ENCODE measurements at places on chromosomes 13 and 19.

DNA sequence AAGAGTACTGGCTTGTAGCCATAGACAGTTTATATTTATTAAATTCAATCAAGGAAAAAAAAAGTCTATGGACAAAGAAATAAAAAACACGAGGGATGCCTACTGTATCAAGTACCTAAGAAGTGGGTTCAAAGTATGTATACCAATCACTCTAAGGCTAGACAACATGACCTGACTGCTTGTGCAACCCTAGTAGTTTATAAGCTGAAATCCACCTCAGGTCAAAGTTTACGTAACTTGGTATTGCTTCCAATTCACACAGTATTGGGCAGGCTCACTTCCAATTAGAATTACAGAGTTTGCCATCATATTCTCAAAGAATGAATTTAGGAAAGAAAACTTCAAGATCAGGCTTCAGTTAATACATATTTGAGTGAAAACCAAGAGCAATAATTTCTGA lies 657.8 kb downstream of the DACH1 start:
- DNase-seq: no peak

DNA sequence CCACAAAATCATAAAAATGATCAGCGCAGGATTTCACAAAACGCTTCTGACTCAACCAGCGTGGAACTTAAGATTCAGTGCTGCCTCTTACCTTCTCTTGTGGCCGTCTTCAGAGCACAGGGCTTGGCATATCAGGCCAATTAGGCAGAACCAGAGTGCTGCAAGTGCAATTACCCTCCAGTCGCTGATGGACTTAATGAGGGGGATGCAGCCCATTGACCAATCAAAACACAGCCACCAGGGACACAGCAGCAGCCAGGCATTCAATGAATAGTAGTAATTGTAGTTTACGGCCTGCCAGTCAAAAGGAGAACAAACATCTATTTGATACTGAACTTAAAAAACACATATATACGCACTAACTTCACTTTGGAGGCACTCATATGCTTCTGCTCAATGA lies 38.2 kb downstream of the TMTC4 start:
- no peak for DNase-seq

DNA sequence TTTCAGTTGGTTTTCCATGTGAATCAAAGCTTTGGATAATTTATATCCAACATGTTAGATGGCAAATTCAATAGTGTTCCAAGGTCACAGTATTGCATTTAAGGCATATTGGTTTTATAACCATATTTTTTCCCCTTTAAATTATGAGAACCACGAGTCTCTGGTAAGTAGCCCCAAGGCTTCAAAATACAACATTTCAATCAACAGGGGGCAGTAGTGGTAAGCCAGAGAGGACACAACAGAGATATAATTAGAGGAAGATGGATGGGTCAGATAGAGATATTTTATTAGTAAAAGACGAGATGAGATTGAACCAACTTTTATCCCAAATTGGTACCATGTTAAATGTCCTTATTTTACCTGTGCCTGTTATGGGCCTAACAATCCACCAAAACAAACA lies 53.1 kb downstream of the KL start:
- DNase-seq: no peak

DNA sequence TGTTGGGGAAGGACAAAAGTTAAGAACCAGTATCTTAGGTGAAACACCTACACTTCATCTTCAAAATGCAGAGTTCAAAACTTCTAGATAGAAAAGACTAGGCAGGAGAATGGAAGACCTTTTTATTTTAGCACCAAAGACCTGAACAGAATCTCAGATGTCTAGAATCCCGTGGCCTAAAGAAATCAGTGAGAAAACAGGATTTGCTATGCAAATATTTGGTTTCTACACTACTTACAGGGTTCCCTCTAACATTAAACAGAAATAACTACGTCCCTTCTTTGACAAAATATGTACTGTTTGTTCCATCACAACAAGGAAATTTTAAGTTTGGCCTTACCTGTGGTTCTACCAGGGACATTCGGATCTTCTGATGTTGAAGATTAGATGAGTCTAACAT lies 21.5 kb downstream of the DIS3 start:
- DNase-seq: no peak

GRCh38 chr13:42551611-42552010 lies 22.3 kb upstream of the TNFSF11 start:
- DNase-seq: no peak

- DNase-seq: no peak
Measured at GRCh38 chr13:38879278-38879677, 111.4 kb downstream of the STOML3 start.

DNA sequence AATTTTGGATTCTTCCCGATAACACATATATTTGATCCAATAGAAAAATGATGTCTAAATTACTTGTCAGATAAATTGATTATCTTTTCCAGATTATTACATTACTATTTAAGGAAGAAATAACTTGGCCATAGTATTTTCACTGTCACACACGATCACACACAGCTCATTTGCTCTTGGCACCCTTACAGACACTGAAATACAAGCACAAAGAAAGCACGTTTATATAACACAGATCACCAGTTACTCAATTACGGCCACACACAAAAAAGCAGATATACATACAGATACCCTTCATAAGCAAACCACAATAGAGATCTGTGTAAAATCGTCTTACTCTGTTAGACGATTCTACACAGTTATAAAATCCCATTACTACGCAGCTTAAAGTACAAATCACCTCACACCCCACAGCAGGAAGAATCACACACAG lies 716 bp upstream of the ZNF420 start:
- no peak for DNase-seq

DNA sequence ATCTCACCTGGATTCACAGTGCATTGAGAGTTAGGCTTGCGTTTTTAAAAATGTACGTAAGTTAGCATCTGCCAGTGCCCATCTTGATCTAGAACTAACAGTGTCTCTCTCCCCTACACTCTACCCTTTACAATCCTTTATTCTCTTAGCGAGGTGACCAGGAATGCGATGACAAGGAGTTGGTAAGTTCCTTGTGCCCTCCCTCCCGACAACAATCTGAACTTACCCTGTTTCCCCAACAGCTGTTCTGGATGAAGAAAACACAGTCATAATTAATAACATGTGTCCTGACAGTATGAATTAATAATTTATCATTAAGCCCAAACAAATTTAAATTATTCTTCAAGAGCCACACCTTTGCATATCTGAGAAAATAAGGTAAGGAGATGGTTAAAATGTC lies 6.3 kb downstream of the TSHZ3 start:
- DNase-seq: no peak

DNA sequence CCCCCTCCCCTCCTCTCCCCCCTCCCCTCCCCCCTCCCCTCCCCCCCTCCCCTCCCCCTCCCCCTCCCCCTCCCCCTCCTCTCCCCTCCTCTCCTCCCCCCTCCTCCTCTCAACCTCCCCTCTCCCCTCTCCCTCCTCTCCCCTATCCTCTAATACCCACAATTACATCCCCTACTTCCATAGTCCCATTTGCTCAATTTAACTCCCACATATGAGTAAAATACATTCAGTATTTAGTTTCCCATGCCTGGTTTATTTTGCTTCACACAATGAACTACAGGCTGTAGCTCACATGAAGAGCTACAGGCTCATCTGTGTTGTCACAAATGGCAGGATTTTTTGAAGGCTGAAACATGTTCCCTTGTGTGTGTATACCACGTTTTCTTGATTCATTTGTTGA lies 6.9 kb downstream of the NLRP5 start:
- no peak for DNase-seq

DNA sequence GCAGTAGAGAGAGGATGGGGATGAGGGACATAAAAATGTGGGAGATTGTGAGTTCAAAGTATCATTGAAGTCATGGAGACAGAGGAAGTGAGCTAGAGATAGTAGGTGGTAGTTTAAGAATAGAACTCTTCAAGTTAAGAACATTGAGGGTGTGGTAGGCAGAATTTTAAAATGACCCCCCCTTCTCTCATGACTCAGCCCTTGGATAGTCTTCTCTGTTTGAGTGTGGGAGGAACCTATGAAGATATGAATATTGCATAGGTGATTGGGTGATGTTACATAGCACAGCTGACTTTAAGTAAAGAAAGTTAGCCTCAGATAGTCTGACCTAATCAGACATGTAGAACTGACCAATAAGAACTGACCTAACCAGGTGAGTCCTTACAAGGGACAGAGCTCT lies 418.6 kb downstream of the FOXO1 start:
- DNase-seq: no peak

DNA sequence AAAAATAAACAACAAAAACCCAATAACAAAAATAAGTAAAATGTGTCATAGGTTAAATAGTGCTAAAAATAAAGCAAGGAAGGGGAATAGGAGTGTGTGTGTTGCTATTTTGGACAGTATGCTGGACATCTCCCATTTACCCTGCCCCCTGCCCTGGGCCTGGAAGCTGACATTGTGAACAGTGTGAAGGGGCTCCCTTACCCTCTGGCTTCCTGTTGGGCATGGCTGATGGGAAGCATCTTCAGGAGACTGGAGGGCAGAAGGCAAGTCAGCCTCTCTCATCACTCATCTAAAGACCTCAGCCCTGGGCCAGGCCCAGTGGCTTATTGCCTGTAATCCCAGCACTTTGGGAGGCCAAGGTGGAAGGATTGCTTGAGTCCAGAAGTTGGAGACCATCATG lies 26.7 kb downstream of the KCTD15 start:
- DNase-seq: no peak

DNA sequence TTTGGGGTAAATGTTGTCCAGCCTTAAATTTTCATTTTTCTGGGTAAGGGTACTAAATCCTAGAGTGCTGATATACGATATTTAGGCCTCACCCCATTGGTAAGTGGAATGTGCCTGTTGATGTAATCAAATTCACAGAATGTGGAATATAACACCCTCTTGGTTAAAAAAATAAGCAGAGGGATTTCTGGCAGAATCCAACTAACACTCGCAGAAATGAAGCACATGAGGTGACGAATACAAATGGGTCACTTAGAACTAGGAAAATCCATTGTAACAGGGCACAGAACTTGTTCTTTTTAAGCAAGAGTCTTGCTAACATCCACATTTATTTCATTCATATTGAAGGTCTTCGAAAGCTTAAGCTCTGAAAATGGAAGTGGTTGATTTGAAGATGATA lies 320.3 kb downstream of the SHISA2 start:
- peak; percentile 28 for DNase-seq

GRCh38 chr19:47183601-47184000 lies 47.4 kb downstream of the BBC3 start:
- no peak for DNase-seq

- DNase-seq: peak; percentile 85
Measured at GRCh38 chr19:55369653-55370304, 484 bp downstream of the IL11 start.

- DNase-seq: no peak
Measured at GRCh38 chr19:6668691-6669090, 1.3 kb downstream of the TNFSF14 start.

- peak; percentile 25 for DNase-seq
Measured at GRCh38 chr13:49020940-49021553, 45.3 kb downstream of the FNDC3A start.

DNA sequence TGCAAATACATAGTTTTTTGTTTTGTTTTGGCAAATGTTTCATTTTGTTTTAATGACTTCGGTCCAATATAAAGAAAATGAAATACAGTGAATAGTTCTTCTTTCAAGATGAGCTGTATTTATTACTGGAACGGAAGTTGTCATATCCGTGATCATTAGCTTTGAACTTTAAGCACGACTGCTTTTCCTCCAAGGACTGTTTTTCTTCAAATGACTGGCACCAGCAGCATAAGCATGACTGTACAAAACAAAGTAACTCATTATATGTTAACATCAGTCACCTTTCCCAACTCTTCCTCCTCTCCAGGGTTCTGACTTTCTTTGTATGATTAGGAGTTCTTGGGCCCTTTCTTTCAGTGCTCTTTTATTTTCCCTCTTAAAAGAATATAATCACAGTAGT lies 20.5 kb downstream of the EDNRB start:
- no peak for DNase-seq

DNA sequence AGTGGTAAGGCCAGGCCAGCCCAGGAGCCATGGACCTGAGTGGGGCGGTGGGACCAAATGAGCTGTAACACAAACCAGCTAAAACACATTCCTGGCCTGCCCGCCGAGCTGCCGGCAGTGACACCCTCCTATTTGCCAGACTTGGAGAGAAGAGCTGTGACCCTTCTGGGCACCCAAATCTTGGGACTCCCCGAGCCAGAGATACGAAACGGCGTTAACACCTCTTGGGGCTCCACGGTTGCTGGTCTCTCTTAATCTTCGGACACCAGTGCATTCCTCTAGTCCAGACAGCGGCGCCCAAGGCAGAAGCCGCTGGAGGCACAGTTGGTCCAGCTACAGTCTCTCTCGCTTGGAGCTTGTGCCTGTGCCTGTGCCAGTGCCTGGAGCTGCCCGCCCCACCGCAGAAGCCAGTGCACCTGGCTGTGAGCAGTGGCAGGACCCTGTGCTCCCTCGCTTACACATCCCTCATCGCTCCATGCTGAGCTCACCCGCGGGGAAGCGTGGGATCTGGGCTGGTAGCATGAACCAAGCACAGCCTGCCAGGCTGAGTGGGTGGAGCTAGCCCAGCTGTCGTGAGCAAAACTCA lies 147.2 kb upstream of the KLHL1 start:
- DNase-seq: no peak

DNA sequence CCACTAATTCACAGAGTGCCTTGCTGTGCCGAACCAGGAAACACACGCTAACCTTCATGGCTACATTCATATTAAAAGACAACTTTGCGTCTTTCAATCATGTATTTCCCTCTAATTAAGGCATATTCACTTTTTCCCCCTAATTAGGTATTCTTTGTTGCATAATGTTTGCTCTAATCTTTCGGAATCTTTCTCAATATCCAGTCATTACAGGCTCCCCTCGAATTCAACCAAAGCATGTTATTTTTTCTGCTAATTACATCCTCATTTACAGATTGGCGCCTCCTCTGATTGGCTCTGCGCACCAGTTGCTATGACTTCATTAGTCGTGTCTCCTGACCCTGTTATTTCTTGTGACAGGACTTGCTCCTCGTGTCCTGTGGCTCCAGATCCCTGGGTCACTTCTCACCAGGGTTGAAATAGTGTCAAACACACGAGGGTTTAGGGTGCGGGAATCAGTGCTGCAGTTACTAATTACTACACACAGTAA lies 226.7 kb upstream of the TSHZ3 start:
- DNase-seq: no peak

GRCh38 chr13:44410328-44410859 lies 36.8 kb downstream of the SERP2 start:
- no peak for DNase-seq

DNA sequence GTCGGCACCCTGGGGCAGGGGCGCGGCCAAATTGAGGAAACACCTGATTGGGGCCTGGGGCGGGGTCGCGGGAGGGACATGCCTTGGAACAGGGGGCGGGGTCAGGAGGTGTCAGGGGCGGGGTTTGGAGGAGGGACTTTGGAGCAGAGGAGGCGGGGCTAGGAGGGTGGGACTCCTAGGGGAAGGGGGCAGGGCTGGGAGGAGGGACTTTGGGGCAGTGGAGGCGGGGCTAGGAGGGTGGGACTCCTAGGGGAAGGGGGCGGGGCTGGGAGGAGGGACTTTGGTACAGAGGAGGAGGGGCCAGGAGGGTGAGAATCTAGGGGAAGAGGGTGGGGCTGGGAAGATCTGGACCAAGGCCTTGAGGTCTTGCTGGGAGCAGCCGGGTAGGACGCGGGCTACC lies 21.9 kb downstream of the GRIN2D start:
- peak; percentile 88 for DNase-seq
